MCF 10A (cell line): ENCODE measurements at places on chromosomes 7 and 10.

- no peak overlapping the region for H3K27ac ChIP-seq
- no peak for DNase-seq
- no peaks in the 10 kb centered on the region for H3K27me3 ChIP-seq
- H3K36me3 ChIP-seq, result peaks cover 6% of the 10 kb centered on the region
- H3K4me3 ChIP-seq, result no peak overlapping the region
Observed at GRCh38 chr7:50718876-50719275, 63.8 kb downstream of the GRB10 start.

GRCh38 chr10:89278900-89279392 lies 22.9 kb upstream of the IFIT2 start:
- DNase-seq, result no peak
- H3K36me3 ChIP-seq, result peaks cover 6% of the 10 kb centered on the region
- peak overlapping the region; percentile 13 for H3K4me3 ChIP-seq
- peak overlapping the region; percentile 100 for H3K27ac ChIP-seq
- no peaks in the 10 kb centered on the region for H3K27me3 ChIP-seq

- no peak overlapping the region for H3K4me3 ChIP-seq
- no peak overlapping the region for H3K27ac ChIP-seq
- H3K36me3 ChIP-seq, result no peaks in the 10 kb centered on the region
- H3K4me1 ChIP-seq, result peaks cover 12% of the 10 kb centered on the region
- no peaks in the 10 kb centered on the region for H3K27me3 ChIP-seq
Observed at GRCh38 chr7:14233076-14233867, 243.8 kb upstream of the ETV1 start.

DNA sequence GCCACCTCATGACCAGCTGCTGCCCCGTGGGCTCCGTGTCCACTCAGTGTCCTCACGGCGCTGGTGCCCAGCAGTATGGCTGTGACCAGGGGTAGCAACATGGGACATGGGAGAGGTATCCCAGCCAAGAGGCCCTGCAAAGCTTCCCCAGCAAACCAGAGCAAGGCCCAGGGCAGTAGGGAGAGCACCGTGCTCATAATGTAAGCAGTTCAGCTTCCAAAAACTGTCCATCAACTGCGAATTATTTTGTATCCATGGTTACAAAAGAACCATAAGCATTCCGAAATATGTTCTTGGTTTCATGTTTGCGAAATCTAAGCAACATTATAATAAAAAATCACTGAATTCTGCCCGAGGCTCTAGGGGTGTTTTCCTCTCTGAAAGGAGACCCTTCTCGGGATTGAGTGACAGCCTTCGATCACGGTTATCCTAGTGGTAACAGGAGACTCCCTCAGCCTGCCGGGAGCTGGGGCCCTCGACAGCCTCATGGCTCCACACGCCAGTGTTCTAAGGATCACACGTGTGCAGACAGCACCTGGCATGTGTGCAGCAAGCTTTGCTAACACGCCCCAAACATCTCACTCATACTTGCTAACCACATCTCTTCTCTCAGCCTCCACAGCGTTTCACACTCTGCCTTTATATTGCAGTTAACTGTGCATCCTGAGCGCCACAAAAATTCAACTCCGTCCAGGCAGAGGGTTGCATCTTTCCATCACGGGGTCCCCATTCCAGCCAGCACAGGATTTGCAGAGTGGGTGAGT lies 117.6 kb downstream of the DIP2C start:
- H3K4me3 ChIP-seq, result no peak overlapping the region
- no peaks in the 10 kb centered on the region for H3K4me1 ChIP-seq
- no peak for DNase-seq
- peaks cover 65% of the 10 kb centered on the region for H3K27me3 ChIP-seq

- peaks cover 32% of the 10 kb centered on the region for H3K4me1 ChIP-seq
- DNase-seq, result no peak
- H3K4me3 ChIP-seq, result no peak overlapping the region
- peaks cover 20% of the 10 kb centered on the region for H3K36me3 ChIP-seq
- H3K27me3 ChIP-seq, result no peaks in the 10 kb centered on the region
Observed at GRCh38 chr10:72328829-72329204, 25.9 kb downstream of the DNAJB12 start.

DNA sequence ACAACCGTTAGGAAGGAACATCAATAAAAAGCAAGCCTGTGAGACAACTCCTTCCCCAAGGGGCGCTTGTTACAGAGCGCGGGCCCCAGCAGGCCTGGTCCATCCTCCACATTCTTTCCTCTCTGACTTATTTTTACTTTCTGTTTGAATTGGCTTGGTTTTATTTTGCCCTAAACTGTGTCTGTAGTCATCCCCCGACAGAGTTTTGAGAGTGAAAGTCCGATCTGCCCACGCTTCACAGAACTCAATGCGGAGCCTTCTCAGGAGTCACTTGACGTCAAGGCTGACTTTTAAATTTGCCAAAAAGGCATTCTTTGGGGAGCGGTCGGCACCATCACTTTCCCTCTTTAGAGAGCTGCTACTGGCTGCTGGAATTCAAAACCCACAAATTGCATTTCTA lies 150.1 kb upstream of the KLF6 start:
- no peak overlapping the region for H3K27ac ChIP-seq
- H3K36me3 ChIP-seq, result no peaks in the 10 kb centered on the region
- no peak for DNase-seq
- H3K4me1 ChIP-seq, result peaks cover 8% of the 10 kb centered on the region

- peak; percentile 42 for DNase-seq
- peaks cover 10% of the 10 kb centered on the region for H3K4me1 ChIP-seq
- no peak overlapping the region for H3K27ac ChIP-seq
Observed at GRCh38 chr10:124296121-124296812, 122.5 kb downstream of the OAT start.

GRCh38 chr7:7242899-7243298 lies 60.6 kb downstream of the C1GALT1 start:
- peak overlapping the region; percentile 39 for H3K27ac ChIP-seq
- peaks cover 29% of the 10 kb centered on the region for H3K36me3 ChIP-seq
- no peak overlapping the region for H3K4me3 ChIP-seq
